Activated T-cell treated with anti-CD3 and anti-CD28 coated beads, Interleukin-2, amount 50 U/mL, for 72 hours (primary cell): ENCODE measurements at places on chromosomes 7 and 10. TPM values are rescaled to one million over a fixed set of nuclear protein-coding genes. Genes with fewer than 3 reads are reported as not detected.

- H3K27ac ChIP-seq = peak overlapping the region; percentile 87
- H3K36me3 ChIP-seq = peaks cover 4% of the 10 kb centered on the region
- H3K4me1 ChIP-seq = peaks cover 48% of the 10 kb centered on the region
- peaks cover 32% of the 10 kb centered on the region for H3K27me3 ChIP-seq
- peak; percentile 92 for DNase-seq
These were observed 702 bp upstream of the KAZALD1 start for GRCh38 chr10:101060951-101061623.

Gene GPR26
- total RNA-seq = not detected

- H3K36me3 ChIP-seq = peaks cover 44% of the 10 kb centered on the region
- H3K27me3 ChIP-seq = no peaks in the 10 kb centered on the region
- H3K4me3 ChIP-seq = peak overlapping the region; percentile 83
- peaks cover 95% of the 10 kb centered on the region for H3K4me1 ChIP-seq
- no peak for DNase-seq
- peak overlapping the region; percentile 95 for H3K27ac ChIP-seq
These were observed 93.1 kb downstream of the ARID5B start for GRCh38 chr10:61994405-61995219.

DNA sequence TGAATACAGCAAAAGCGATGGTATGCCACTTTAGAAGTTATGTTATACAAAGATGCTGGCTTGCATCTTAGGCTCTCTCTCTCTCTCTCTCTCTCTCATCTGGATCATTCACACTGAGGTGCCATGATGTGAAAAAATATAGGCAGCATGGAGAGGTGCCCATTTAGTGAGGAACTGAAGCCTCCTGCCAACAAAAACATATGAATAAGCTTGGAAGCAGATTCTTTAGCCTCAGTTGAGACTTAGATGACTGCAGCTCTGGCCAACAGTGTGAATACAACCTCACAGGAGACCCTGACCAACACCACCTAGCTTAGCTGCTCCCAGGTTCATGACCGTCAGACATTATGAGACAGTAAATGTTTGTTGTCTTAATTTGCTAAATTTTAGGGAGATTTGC lies 560.1 kb upstream of the LRRTM3 start:
- H3K36me3 ChIP-seq = no peaks in the 10 kb centered on the region
- H3K4me1 ChIP-seq = no peaks in the 10 kb centered on the region
- H3K27ac ChIP-seq = no peak overlapping the region
- no peak overlapping the region for H3K4me3 ChIP-seq
- DNase-seq = no peak

DNA sequence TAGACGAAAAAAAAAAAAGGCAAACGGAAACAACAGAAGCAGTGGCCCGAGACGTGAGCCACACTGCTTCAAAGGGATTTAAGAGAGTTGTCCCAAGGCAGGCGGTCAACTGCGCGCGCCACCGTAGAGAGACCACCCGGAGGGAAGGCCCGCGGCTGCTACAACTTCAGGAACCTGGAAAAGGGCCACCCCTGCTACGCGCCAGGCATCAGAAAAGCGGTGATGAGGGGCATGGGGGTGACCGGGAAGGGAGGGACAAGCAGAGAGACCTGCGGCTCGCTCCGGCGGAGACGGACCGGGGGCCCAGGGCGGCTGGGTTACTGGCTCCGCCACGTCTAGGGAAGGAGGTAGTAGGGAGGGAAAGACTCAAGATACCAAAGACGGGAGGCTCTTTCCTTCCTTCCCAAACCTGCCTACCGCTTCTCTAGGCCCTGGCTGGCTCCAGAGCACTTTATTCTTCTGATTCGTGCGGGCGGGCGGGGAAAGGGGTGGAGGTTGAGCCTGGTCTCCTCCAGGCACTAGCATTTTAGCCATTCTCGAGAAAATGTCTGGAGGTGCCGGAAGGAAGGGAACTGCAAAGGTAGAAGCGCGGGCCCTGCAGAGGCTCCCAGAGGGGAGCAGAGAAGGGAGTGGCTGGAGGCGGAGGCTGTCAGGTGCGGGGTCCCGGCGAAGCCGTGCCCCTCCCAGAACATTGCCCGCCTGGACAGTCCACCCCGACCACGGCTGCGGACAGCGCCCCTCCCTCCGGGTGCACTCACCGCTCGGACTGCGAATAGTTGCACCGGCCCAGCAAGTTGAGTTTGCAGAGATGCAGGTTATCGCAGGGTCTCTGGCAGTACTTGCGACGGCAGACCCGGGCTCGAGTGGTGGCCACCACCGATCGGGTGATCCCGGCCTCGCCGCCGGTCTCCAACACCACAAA lies 993 bp downstream of the ZC3HAV1 start:
- peak overlapping the region; percentile 97 for H3K27ac ChIP-seq
- H3K4me1 ChIP-seq = peaks cover 46% of the 10 kb centered on the region
- H3K27me3 ChIP-seq = no peaks in the 10 kb centered on the region
- DNase-seq = peak; percentile 48
- H3K36me3 ChIP-seq = peaks cover 14% of the 10 kb centered on the region
- peak overlapping the region; percentile 94 for H3K4me3 ChIP-seq

DNA sequence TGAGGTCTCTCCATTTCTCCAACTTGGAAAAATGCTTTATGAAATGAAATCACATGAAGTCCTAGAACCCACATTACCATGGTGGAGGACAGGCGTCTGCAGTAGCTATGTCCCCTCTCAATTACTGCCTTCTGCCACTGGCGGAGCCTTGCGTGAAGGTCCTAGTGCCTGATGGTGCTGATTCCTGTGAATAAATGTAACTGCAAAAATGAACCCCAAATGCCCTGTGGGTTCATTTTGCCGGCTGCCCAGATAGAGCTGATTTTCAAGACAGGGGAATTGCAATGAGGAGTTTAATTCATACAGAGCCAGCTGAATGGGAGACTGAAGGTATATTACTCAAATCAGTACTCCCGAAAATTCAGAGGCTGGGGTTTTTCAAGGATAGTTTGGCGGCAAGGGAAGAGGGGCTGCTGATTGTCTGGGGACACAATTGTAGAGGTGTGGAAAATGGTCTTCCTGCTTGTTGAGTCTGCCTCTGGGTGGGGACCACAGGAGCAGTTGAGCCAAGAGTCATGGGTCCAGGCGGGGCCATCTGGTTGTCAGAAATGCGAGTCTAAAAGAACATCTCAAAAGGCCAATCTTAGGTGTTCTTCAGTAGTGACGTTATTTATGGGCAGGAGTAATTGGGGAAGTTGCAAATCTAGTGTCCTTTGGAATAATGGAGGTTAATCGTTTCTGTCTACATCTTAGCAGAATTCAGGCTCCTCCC lies 13.5 kb downstream of the PRF1 start:
- peaks cover 52% of the 10 kb centered on the region for H3K4me1 ChIP-seq
- peaks cover 2% of the 10 kb centered on the region for H3K36me3 ChIP-seq
- DNase-seq = no peak
- H3K4me3 ChIP-seq = no peak overlapping the region
- no peak overlapping the region for H3K27ac ChIP-seq
